ENCODE measurements at places on chromosomes 3 and 15.

- DNase-seq: no peak
These were observed 67.5 kb downstream of the FRMD4B start for GRCh38 chr3:69318410-69318809.

DNA sequence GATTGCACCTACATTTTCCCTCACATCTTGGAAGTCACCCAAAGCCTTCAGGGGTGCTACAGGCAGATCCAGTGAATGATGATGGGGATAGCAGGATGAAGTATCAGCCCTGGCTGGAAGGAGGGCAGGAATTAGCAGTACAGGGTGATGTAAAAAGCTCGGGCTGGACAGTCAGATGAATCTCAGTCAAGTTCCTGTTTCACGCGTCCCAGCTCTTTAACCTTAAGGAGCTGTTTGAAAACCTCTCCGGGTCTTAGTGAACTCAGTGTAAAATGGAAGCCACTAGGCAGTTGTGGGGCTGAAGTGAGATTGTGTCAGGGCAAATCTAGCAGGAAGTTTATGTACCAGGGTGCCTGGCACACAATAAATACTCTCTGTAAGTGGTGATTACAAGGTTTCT lies 166.4 kb upstream of the PROK2 start:
- DNase-seq: no peak

- DNase-seq: no peak
These were observed 408.5 kb downstream of the MFSD1 start for GRCh38 chr3:159210336-159210735.

DNA sequence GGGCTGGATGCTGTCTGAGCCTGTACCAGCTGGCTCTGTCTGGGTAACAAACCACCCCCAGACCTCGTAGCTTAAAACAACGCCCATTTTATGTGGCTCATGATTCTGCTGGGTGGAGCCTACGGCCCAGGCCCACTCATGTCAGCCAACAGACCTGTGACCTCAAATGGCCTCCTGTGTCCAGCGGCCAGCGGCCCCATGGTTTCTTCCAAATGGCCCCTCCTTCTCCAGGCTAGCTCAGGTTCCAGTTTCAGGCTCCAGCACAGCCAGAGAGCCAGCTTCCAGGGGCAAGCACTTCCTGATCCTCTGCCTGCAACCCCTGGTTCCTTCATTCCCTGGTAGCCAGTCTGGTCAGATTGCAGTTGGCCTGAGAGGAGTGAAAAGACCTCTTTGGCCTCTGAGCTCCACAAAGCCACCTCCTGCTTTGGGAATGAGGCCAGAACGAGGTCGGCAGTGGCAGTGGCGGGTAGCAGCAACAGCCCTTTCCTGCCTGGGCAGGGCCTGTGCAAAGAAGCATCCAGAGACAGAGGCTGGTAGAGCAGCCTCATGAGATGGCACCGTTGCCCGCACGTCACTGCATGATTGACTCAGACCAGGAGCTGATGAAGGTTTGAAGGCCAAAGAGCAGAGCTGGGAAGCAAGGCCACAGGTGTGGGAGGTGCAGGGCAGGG lies 21.0 kb upstream of the PLXNA1 start:
- no peak for DNase-seq

DNA sequence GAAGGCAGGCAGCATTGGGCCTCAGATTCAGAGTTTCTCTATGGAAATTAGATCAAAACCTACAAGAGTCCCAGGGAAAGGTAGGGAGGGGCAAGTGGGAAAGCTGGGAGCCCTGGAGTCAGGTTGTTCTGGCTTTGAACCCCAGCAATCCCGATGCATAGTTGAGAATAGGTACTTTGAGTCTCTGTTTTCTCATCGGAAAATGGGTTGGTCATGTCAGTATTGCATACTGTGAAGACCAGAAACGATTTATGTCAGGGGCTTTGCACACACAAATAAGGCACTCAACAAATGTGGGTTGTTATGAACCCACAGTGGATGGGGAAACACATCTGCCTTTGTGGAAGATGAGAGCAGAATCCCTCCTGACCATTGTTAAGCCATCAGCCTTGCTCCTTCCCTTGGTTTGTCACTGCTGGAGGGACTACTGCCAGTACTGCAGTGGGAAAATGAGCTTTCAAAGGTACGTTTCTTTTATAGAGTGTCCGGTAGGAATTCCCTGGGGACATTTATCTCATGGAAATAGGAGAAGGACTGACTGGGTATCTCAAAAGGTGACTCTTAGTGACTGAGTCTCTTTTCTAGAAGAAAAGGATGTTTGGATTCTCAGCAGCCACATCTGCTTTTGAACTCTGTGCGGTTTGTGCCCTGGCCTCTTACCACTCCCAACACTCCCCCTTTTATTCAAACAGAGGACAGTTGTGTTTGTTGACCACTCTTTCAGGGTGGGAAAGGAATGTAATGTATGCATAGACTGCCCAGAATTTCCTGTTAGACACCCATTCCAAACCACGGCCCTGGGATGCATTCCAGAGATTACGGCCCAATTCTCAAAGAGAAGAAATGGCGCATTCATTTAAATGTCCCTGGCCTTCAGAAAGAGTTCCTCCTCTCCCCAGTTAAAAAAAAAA lies 54.6 kb upstream of the VILL start:
- no peak for DNase-seq

DNA sequence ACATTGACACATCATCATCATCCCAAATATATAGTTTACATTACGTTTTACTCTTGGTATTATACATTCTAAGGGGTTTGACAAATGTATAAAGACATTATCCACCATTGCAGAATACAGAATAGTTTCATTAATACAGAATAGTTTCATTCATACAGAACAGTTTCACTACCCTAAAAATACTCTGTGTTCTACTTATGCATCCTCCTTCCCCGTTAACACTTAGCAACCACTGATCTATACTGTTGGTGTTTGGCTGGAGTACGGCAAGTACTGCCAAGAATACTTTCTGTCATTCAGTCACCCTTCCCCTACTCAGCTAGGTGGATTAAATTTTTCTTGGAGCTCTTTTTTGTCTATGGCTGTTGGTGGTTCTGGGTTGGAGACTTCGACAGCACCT lies 33.4 kb downstream of the LEKR1 start:
- no peak for DNase-seq

DNA sequence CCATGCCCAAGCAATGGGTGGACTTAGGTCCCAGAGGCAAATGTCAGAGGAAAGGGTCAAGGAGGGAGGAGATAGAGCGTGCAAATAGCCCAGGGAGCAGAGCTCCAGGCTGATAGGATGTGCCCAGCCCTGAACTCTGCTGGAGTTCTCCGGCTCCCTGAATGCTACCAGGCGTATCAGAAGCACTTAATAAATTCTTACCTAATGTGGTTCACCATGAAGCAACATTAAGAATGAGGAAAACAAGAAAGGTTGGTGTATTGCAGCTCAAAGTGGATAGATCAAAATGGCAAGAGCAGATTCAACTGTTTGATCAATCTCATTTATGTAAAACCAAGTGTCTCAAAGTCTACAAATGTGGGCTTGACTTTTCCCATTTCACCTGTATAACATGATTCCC lies 38.3 kb downstream of the PXYLP1 start:
- no peak for DNase-seq

GRCh38 chr15:80674245-80674614 lies 20.9 kb upstream of the ABHD17C start:
- no peak for DNase-seq

GRCh38 chr3:72606005-72606800 lies 242.0 kb downstream of the SHQ1 start:
- no peak for DNase-seq

DNA sequence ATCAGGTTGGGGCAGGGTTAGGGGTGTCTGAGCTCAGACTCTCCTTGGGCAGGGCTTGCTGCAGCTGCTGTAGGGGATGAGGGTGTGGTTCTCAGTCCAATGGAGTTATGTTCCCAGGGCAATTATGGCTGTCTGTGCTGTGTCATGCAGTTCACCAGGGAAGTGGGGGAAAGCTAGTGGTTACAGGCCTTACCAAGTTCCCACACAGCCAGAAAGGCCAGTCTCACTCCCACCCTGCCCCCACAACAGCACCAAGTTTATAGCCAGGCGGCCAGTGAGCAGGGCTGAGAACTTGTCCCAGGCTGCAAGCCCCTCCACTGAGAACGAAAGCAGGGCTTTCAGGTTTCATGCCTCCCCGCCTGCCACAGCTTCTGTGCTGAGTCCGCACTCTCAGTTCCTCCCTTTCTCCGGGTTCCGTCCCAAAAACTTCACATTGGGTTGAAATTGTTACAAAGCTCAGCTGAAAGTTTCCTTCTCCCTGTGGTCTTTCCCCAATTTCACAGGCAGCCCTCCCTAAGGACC lies 19.6 kb upstream of the CPOX start:
- no peak for DNase-seq

- DNase-seq: no peak
These were observed 229.7 kb upstream of the KCNMB2 start for GRCh38 chr3:178306432-178307115.

DNA sequence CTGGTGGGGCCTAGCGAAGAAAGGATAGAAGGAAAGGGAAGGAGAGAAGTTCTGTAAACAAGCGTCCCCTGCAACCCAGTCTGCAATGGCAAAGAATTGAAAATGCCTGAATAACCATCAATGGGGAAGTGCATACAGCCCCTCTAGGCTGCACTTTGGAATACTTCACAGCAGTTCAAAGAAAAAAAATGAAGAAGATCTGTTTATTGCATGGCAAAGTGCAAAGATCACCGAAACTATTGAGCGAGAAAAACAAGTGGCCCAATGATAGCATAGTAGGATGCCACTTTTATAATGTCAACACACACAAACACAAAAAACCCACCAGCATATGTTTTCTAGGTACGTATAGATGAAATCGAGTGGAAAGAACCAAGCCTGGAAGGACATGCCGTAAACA lies 13.6 kb upstream of the SLC6A1 start:
- DNase-seq: no peak

- no peak for DNase-seq
These were observed 138.7 kb upstream of the LRTM1 start for GRCh38 chr3:55066551-55067047.

GRCh38 chr3:181701096-181701495 lies 10.6 kb upstream of the SOX2 start:
- no peak for DNase-seq

DNA sequence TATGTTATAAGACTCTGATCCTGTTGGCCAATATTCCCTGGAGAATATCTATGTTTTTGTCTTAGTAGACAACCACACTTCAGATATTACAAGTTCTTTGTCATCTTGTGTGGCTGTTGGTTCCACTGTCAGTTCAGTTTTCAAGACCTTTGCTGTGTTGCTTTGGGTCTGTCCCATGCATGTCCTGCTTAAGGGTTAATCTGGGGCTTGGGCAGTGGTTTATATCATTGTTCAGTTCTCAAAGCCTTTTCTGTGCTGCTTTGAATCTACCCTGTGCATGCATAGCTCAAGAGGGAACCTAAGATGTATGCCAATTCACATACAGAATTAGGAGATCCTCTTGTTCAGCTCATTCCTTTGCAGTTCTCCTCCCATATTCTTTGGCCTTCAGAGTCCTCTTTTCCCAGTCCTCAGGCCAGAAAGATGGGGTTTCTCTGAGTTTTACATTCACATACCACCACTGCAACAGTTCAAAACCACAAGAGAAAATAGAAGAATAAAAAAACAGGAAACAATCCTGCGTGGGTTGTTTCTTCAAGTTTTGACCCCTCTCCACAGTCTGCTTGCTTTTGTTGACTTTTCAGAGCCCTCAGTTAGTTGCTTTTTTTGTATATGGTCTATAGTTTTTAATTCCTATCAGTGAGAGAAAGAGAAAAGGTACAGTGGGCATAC lies 21.6 kb downstream of the BUB1B start:
- no peak for DNase-seq

- no peak for DNase-seq
These were observed 30.6 kb downstream of the INTS14 start for GRCh38 chr15:65580287-65580686.

GRCh38 chr3:8324747-8325146 lies 176.9 kb upstream of the LMCD1 start:
- DNase-seq: peak; percentile 5

GRCh38 chr15:59994888-59995557 lies 9.1 kb upstream of the FOXB1 start:
- no peak for DNase-seq

DNA sequence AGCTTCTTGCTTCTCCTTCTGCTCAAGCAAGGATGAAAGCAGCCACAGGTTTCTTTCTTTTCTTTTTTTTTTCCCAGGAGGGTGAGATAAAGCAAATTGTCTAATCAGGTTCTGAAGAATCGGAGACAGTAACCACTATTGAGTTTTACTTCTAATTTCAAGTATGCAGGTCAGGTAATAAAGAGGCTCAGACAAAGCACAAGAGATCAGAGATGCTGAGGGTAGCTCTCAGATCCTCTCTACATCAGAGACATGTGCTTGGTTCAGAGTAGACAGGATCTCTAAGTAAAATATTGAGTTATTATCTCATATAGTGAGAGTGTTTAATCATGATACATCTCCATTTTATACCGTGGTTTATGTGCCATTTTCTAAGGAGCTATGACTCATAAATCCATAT lies 168.5 kb downstream of the NFKBIZ start:
- DNase-seq: no peak

- DNase-seq: no peak
These were observed 119.0 kb upstream of the LPP start for GRCh38 chr3:188034989-188035388.

DNA sequence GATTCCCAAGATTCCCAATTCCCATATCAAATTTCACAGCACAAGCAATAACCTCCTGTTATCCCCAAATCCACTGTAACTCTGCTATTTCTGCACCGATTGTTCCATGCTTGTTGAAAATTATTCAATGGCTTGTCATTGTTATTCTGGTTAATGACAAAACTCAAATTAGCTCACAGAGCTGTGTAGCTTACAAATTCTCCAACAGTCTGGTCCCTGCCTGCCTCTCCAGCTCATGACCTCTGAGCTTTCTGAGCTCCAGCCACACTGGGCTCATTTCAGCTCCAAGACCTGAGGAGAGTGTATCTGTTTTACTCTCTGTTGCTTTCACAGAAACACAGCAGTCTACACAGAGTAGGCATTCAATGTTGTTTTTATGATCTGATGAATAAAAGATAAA lies 3.3 kb downstream of the DPPA2 start:
- no peak for DNase-seq

- DNase-seq: peak; percentile 2
These were observed 1.7 kb downstream of the HOMER2 start for GRCh38 chr15:82950746-82951370.

DNA sequence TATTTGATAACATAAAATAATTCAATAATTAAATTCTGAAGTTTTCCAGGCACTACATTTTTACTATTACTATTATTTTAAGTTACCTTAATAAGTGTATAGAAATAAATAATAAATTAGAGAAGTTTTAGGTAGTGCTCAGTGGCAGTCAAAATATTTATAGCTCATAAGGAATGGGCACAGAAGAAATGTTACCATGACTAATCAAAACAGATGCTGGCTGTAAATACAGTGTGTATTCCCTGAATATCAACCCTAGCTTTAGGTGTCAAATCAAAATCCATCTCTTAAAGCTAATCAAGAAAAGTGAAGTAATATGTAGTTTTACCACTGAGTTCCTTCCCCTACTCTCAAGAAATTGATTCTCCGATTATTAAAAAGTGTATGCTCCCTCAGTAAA lies 35.5 kb downstream of the ZBTB20 start:
- DNase-seq: no peak

GRCh38 chr3:72345980-72346379 lies 502.3 kb downstream of the SHQ1 start:
- no peak for DNase-seq

- no peak for DNase-seq
These were observed 174.1 kb downstream of the UACA start for GRCh38 chr15:70589221-70589620.

- no peak for DNase-seq
These were observed 1395.0 kb downstream of the ZPLD1 start for GRCh38 chr3:103829723-103830326.

GRCh38 chr15:31131853-31132375 lies 30.4 kb upstream of the TRPM1 start:
- no peak for DNase-seq

- no peak for DNase-seq
These were observed 66.8 kb upstream of the UBE2E1 start for GRCh38 chr3:23738944-23739343.
